ENCODE measurements at places on chromosomes 2 and 18. TPM values are rescaled to one million over a fixed set of nuclear protein-coding genes. Genes with fewer than 3 reads are reported as not detected.

- ATAC-seq, result no peak
Measured at GRCh38 chr2:175621821-175622220, 380.2 kb downstream of the LNPK start.

DNA sequence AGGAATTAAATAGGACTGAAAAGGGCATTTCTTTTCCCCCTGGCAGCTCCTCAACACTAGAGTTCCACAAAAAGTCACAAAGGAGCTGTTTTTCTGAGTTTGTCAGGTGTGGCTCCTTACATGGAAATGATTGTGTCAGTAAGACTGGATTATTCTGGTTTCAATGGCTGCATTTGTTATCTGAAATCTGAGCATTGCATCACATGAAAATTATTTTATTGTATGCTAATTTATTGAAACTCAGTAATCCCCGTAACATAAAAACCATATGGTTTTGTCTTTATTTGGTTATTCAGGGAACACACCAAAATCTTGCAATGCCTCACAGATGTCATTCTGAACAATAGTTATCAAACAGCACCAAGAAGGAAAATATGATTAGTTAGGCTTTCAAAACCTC is 439.7 kb upstream of the TNP1 start:
- no peak for ATAC-seq

DNA sequence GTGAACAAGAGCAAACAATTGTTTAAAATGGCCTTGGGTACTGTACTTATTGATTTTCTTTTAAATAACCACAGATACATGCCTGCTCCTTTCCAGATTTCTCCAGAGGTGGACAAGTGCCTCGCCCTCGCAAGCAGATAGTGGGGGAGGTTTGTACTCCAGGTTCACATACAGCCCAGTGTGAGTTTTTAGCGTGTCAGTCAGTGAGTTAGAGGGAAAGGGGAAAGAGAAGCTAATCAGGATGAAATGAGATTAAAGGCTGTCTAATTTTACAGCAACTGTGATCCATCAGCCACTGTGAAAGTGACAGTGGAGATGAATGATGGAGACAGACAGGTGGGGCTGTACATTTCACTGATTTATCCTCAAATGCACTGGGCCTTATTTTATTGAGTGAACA is 74.7 kb downstream of the KLHL14 start:
- ATAC-seq, result no peak

- ATAC-seq, result no peak
Measured at GRCh38 chr2:169343202-169343601, 19.1 kb downstream of the LRP2 start.

GRCh38 chr18:3952031-3952430 is 502.1 kb downstream of the TGIF1 start:
- no peak for ATAC-seq

GRCh38 chr2:220619525-220620220 is 952.4 kb downstream of the EPHA4 start:
- ATAC-seq, result no peak

DNA sequence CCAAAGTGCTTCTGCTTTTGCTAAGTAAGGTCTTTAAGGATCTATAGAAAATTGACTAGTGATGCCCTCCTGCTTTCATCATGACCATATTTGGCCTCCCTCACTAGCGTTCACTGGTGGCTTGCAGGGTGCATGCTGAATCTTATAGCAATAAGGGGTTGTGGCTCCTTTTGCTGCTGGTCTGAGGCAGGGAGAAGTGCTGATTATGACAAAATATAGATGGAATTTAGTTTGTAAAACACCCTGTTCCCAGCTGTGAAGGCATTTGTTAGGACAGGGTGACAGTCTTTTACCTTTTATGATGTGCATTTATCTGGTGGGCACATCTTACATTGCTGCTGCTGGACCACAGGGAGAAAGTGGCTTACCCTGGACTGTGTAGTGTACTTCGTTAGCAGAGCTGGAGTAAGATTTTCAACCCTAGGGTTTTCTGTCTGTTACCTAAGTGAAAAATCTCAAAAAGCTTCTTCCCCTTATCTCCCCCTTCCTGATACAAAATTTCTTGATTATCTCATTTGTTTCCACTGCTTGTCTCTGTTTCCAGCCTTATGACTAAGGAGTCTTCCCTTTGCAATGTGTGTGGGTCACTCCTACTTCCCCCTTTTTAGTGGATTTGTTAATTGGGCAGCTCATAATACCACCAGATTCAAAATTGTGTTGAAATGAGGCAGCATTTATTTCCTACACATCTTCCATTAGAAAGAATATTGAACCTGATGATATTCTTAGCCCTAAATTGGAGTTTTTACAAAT is 21.2 kb upstream of the RPL37A start:
- no peak for ATAC-seq

DNA sequence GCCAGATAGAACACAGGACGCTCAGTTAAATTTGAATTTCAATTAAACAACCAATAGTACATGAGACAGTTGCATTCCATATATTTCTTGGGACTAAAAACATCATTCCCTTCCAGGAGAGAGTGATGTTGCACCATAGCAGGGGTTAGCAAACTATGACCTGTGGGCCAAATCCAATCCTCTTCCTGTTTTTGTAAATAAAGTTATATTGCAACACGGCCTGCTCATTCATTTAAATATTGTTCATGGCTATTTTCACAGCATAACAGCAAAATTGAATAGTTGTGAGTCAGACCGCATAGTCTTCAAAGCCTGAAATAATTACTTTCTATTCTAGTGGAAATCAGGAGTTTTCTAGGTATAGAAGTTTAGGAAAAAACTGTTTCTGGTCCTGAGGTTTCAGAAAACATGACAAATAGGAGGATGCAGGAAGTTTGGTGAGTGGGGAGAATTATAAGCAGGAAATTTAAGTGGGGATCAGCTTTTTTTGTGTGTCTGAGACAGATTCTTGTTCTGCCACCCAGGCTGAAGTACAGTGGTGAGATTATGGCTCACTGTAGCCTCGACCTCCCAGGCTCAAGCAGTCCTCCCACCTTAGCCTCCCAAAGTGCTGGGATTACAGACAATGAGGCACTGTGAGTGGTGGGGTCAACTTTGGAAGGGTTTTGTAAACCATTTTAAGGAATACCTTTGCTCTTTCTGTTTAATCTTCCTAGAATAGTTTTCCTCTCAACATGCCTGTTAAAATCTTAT is 131.5 kb downstream of the SOCS6 start:
- ATAC-seq, result no peak

The DAW1 gene
- total RNA-seq, result not detected

The SIX3 gene
- total RNA-seq, result 0.15 TPM

The MFSD2B gene
- total RNA-seq, result 0.39 TPM

The CD207 gene
- total RNA-seq, result not detected
